CD8-positive, alpha-beta memory T cell (primary cell): ENCODE measurements at places on chromosomes 12 and 14. TPM values are rescaled to one million over a fixed set of nuclear protein-coding genes. Genes with fewer than 3 reads are reported as not detected.

Gene CFL2
- total RNA-seq, result 8.4 TPM

GRCh38 chr12:123363390-123363739 lies 1.3 kb downstream of the SBNO1 start:
- no peak for DNase-seq

- no peak for DNase-seq
These were observed 5.7 kb downstream of the SLC4A8 start for GRCh38 chr12:51430196-51430895.

DNA sequence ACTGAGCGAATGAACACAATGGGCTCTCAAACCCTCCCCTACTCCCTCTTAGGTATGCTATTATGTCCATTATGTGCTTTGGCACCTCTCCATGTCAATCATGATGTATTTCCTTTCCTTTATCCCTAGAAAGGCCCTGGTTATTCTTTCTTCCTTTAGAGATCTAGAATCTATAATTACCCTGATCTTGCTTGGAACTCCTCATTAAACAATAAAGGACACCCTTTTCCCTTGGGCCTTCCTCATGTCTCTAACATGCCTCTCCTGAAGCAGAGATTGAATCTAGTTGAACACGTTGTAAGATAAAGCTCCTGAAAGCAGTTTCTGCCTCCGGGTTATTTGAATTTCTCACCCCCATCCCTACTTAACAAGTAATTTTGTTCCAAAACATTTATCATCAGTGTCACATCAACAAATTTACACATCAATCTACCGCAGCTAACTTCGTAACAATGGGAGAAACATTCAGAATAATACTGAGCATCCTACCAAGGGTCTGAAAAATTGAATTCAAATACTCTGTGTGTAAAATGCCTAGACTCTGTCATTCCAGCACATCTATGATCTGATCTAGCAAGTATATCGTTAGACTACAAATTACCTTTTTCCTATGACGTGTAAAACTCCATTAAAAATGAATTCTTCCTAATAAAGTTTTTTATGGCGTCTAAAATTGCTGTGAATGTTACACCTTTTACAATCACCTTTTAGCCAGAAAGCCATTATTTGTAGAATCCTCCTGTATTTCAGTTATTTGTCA lies 5.4 kb downstream of the USP44 start:
- no peak for DNase-seq

- DNase-seq, result no peak
These were observed 5.9 kb upstream of the WASHC3 start for GRCh38 chr12:102067574-102068258.
